ENCODE measurements at places on chromosomes 2 and 18. TPM values are rescaled to one million over a fixed set of nuclear protein-coding genes. Genes with fewer than 3 reads are reported as not detected.

- no peak for DNase-seq
These were observed 60.7 kb downstream of the TNS1 start for GRCh38 chr2:217941886-217942728.

Gene DES
- not detected for total RNA-seq

Gene PTPRM
- total RNA-seq = 14.0 TPM

DNA sequence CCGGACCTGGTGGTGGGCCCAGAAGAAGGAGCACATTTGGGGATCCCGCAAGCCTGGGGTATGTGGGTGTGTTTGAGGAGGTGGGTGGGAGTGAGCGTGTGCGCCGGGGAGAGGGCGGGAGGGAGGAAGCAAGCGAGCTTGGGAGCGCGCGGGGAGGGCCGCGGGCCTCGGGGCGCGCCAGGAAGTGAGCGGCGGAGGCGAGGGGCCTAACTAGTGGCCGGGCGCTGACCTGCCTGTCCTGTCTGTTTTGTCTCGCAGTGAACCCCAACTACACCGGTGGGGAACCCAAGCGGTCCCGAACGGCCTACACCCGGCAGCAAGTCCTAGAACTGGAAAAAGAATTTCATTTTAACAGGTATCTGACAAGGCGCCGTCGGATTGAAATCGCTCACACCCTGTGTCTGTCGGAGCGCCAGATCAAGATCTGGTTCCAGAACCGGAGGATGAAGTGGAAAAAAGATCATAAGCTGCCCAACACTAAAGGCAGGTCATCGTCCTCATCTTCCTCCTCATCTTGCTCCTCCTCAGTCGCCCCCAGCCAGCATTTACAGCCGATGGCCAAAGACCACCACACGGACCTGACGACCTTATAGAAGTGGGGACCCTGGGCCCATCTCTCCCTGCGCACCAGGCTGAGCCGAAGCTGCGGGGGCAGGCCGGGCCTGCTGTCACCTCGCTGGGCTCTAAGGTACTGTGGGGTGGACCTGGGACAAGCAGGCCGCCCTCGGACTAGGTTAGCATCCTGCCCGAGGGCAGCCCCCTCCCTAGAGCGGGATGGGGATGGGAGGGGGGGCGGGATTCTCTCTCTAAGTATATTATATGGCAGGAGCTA is 1.2 kb downstream of the HOXD4 start:
- no peak for DNase-seq

GRCh38 chr18:36405611-36406010 is 108.1 kb downstream of the FHOD3 start:
- DNase-seq = no peak
